ENCODE measurements at places on chromosomes 11 and 22. TPM values are rescaled to one million over a fixed set of nuclear protein-coding genes. Genes with fewer than 3 reads are reported as not detected.

Gene MYRF
- total RNA-seq: 2.9 TPM

Gene MYBPC3
- total RNA-seq: not detected

Gene GRAP2
- 0.33 TPM for total RNA-seq

Gene OR51B4
- 21.5 TPM for total RNA-seq

Gene C11orf65
- total RNA-seq: not detected
